ENCODE measurements at places on chromosomes 11 and 22.

DNA sequence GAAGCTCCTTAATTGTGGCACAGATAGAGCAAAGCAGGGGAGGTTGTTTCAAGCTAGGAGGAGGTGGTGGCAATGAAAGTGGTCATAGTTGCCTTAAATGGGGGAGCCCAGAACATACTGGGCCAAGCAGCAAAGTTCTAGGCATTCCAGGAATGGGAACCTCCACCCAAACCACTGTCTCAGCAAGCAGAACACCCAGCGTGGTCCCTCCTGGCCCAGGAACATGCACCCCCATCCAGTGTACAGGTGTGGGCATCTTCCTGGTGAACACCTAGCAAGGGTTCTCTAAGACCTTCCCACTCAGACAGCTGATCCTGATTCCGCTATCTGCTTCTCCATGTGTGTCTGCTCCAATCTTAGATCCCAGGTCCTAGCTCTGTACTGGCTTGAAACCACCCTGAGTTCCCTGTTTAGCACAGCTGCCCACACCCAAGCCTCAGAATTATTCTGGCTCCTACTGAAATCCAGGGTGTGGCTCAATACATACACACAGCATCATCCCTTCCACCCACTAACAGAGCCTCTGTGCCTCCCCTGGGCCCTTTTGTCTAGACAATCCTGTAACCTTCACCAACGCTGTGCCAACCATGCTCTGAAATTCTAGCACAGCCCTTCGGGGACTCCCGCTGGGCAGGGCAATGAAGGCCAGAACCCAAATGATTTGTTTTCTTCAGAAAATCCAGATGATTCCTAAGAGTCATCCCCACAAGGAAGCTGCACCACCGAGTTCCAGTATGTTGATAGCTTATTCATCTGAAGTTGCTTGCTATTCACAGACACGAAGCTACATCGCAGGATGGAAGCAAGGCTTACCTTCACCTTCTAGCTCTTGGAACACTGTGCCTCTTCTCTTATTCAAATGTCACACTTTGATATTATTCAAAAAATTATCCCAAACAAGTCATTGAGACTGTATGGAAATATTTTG, 76.6 kb downstream of the ABTB2 start:
- DNase-seq, result no peak

DNA sequence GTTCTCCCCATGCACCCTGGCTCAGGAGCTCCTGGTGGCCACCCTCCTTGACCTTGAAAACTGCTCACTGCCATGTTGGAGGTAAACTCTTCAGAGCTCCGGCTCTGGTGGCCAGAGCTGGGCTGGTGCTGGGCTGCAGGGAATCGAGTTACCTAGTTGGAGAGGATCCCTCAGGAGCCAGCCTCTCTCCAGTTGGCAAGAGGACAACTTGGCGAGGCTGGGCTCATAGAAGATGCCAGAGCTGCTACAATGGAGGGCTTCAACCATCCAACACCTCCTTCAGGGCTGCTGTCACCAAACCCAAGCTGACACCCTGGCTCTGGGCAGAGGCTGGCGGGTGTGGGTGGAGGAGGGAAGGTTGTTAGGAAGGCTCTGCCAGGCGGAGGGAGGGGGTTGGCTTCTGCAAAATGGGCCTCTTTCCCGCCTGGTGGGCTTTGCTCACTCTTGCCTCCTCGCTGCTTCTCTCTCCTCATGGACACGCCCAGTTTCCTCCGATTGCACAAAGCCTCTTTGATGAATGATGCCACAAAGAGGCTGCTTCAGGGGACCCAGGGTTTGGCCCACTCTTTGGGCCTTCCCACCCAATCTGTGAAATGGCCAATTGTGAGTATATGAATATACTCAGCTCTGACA, 53.1 kb downstream of the THAP12 start:
- DNase-seq, result no peak

DNA sequence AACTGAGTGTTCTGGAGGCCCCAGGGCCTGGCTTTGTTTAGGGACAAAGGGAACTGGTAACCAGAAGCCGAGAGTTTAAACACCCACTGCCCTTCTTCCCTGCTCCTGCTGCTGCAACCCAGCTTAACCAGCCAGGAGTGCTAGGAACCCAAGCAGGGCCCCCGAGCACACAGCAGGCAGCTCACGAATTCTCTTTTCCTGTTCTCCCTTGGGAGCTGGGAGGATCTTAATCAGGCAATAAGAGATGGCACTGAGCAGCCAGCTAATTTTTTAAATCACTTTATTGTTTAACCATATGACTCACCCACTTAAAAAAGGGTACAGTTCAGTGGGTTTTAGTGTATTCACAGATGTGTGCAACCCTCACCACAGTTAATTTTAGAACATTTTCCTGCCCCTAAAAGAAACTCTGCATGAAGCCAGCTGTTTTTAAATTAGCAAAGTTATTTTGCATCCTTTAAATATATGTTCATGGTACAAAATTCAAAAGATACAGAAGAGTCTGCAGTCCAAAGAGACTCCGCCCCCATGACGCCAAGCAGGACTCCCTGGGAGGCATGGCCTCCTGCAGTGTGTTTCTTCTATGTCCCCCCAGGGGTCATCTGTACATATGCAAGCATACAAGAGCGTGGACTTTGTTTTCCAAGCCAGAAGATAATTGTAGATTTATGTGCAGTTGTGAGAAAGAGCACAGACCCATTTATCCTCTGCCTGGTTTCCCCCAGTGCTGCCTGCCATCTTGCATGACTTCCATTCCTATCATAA, 18.9 kb upstream of the PPP6R3 start:
- no peak for DNase-seq

DNA sequence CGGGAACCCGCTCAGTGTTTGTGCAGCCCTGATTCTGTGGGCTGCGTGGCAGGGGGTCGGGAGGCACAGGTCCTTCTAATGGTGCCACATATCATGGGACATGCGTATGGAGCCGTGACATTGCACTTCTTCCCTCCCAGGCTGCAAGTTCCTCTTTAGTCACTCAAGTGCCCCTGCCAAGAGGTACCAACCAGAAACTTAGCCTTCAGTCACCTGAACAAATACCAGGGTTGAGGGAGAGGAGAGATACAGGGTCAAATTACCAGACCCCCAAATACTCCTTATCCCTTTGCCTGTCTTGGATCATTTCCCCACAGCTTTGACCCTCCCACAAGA, 209.1 kb downstream of the BUD13 start:
- DNase-seq, result no peak

DNA sequence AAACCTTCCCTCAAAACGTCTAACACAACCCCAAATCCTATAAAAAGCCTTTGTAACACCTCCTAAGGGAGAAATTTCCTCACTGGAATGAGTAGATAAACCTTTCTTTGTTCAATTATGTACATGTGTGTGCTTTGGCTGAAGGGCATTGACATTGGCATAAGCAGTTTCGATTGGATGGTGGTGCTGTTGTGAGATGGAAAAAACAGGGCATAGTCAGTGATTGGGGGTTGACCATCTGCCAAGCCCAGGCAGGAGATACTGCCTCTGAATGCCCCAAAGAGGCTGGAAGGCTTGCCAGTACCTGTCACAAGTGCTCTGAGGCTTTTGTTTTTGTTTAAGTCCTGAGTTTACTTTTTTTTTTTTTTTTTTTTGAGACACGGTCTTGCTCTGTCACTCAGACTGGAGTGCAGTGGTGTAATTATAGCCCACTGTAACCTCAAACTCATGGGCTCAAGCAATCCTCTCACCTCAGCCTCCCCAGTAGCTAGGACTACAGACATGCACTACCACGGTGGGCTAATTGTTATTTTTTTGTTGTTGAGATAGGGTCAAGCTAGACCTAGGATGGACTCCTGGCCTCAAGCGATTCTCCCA, 1.2 kb upstream of the CCDC117 start:
- no peak for DNase-seq

DNA sequence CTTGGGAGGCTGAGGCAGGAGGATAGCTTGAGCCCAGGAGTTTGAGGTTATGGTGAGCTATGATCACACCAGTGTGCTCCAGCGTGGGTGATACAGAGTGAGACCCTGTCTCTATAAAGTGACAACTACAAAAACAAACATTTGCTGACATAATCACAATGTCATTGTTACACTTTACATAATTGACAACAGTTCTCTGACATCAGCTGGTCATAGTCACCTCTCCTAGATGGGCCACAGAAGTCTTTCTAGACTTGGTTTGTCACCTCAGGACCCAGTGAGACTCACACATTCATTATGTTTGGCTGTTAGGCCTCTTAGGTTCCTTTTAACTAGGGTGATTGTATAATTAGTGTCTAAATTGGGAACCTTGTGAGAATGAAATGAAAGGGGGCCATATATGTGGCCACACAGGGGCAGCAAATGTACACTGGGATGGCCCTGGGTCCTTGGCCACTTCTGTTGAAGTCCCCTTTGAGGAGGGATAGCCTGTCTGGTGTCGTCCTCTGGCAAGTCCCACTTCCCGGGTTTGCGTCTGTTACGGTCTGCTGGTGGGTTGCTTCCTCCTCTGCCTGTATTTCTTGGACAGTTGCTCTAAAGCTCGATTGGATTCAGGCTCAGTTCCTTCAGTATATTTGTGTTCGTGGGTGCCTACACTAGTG, 5.8 kb upstream of the PPIL2 start:
- DNase-seq, result no peak

- no peak for DNase-seq
These were observed 13.5 kb upstream of the UVRAG start for GRCh38 chr11:75801362-75802020.

- no peak for DNase-seq
These were observed 135.9 kb downstream of the NTM start for GRCh38 chr11:131506348-131506747.

DNA sequence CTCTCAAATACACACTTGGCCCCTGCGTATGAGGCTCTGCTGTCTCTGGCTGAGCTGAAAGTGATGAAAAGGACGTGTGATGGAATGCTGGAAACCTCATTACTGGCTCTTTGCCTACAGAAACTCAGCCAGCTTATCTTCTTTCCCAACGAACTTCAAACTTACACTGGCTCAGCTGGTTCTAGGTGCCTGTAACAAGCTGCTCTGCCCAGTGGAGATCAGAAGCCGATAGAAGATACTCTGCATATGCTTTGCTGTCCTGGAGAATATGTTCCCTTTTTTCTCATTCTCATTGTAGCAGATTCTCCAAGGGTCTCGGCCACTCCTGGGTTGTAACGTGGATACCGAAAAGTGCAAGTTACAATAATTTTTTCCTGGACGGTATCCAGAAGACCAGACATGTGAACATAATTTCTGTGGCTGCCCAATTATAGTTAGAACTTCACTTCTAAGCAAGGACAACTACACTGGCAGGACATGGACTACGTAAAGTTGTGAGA, 405.3 kb upstream of the CCDC90B start:
- no peak for DNase-seq

GRCh38 chr11:129144256-129144655, 47.9 kb downstream of the ARHGAP32 start:
- no peak for DNase-seq

DNA sequence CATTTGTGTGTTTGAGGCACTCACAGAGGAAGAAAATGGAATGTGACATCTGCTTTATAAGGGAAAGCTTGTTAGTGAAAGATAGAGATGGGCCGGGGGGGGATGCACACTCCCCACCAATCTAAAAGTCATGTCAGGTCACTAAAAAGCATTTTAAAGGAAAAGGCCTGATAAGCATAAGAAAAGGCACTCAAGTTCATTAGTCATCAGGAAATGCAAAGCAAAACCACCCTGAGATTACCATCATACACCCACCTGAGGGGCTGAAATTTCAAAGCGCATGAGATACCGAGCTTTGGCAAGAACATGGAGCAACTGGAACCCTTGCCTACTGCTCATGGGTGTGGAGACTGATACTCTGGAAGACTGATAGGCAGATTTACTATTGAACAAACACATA, 77.9 kb upstream of the ANO1 start:
- no peak for DNase-seq

GRCh38 chr11:9461760-9462134, 935 bp downstream of the ZNF143 start:
- DNase-seq, result no peak

GRCh38 chr11:128481135-128481534, 106.2 kb downstream of the ETS1 start:
- DNase-seq, result no peak

- DNase-seq, result no peak
These were observed 590.2 kb upstream of the LRRC4C start for GRCh38 chr11:42049650-42050049.

- no peak for DNase-seq
These were observed 21.7 kb downstream of the KIRREL3 start for GRCh38 chr11:126978911-126979310.

- DNase-seq, result peak; percentile 38
These were observed 4.4 kb downstream of the TMEM258 start for GRCh38 chr11:61787928-61788491.

DNA sequence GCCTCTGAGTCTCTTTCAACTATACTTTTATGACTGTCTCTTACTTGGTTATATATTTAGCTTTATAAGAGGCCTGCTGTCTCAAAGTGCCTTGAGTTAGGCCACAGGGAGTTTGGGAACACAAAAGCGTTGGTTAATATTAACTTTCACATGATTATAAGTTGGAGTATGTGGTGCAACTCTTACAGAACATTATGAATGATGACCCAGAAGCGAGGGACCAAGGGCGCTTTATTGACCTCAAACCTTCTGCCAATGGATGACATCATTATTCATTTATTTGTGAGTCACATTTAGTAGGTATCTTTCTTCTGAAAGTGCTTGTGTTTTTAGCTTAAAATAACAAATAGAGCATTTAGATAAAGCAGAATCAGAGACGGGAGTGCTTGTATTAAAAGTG, 298.0 kb upstream of the ZC3H12C start:
- DNase-seq, result no peak

GRCh38 chr11:17414317-17414737, 25.9 kb upstream of the KCNJ11 start:
- DNase-seq, result no peak

GRCh38 chr11:64893194-64894069, 15.0 kb upstream of the EHD1 start:
- no peak for DNase-seq

- DNase-seq, result no peak
These were observed at the start of gene CXCR5 for GRCh38 chr11:118883368-118884071. CXCR5 (plus strand) TSS chr11:118883892; CDS start chr11:118883942, 50 bp downstream.

DNA sequence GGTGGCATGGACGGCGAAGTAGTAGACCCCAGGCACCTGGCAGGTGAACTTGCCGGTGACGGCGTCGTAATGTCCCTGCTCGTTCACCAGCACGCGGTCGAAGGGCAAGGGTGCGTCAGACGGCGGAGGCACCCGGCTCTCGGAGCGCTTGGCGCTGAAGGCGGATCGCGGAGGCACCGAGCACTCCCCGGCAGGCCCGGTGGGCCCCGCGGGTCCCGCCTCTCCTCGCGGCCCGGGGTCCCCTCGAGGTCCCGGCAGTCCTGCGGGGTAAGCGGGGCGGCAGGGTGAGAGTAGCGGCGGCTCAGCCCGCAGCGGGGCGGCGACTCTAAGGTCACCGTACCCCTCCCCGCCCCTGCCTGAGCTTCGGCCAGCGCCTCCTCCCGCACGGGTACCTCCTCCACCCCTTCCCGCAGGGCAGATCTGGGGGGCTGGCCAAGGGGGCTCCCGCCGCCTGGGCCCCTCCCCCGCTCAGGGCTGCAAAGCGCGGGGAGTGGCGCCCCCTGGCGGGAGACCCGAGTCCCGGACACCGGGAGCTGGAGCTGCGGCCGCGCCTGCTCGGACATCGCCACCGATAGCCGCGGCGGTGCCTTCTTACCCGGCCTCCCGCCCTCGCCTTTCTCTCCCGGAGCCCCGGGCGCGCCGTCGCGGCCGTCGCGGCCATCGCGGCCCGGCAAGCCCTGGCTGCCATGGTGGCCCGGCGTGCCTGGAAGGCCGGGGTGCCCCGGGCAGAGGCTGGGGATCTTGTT, 921 bp downstream of the C1QTNF5 start:
- DNase-seq, result no peak

Data from HL-60 (cell line).